ENCODE measurements at places on chromosomes 12 and 14.

DNA sequence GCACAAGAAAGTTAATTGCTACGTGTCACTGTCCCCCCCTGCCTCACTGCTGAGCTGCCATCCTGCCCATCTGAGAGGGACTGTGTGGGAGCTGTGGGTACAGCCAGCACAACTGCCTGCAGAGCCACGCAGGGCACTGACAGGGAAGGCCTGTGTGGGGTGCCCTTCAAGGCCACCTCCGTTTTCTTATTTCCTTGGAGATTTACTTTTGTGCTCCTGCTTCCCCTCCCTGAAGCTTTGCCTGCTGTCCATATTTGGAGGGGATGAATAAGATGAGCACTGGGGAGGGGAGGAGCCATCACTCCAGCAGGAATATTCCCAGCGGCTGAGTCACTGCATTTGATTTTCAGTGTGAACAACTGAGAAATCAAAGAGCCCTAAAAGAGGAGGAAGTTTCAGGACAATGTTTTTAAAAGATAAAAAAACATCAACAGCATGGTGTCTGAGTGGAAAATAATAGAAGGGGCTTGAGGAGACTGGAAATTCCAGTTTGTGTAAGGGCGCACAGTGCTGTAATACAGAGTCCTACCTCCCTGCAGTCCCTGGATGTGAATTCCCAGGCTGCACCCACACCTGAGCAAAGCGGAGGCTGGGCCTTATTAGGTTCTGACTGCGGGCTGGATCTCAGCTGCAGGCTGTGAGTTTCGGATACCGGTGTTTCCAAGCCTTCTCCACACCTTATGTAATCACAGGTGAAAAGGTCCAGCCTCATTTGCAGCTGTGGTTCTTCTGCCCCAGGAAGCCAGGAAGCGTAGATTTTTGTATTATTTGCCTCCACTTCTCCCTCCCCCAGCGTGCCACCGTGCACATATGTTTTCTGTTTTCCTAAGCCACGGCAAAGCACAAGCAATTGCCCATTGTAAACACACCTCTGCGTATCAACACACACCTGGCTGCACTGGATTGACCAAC, 192.6 kb upstream of the BCL2L14 start:
- DNase-seq: no peak

DNA sequence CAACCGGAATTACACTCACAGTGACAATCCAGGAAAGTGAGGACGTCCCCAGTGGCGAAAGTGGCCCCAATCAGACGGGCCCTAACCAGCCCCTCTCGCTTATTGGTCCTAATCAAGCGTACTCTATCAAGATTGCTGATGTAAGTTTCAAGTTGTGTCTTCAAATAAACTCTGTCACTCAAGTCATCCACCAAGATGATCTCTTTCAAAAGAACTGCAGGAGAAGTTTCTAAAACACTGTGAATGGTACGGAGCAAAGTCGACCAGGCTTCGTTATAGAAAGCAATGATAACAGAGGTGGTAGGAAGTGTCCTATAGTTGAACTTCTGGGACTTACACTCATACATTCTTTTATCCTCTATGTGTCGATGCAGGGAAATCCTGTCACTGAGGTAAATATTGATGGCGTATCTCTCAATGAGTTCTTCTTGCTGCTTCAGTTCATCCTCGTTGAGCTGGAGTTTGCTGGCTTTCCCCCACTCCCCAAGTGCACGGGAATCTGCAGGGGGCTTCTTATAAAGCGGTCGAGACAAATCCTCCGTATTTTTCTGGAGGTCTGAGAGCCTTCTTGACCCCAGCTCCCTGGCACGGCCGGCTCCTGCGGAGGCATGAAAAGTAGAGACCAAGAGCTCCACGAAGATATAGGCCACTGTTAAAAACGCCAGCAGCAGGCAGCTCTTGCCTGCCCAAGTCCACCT, 604 bp downstream of the GALNT4 start:
- DNase-seq: no peak

DNA sequence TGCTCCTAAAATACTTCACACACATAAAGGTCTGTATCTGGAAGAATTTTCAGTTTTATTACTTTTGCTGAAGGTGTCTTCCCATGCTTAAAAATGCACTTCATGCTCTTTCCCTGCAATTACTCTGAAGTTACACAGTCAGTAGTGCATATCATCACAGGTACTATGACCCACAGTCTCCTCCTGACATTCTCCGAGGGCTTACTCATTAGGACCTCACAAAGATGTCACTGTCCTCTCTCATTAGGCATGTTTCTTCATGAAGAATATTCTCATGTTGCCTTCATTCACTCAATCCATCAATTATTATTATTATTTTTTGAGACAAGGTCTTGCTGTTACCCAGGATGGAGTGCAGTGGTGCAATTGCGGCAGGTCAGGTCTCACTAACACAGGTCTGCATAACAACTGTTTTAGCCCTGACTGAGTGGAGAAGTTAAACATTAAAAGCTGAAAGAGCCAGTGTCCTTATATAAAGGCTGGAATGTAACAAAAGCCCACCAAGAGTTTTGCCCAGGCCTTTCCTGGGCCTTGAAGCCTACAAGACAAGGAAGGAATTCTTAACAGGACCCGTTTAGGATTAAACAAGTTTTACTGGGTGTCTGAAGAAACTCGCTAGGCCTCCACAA, 119.5 kb upstream of the WSCD2 start:
- no peak for DNase-seq

DNA sequence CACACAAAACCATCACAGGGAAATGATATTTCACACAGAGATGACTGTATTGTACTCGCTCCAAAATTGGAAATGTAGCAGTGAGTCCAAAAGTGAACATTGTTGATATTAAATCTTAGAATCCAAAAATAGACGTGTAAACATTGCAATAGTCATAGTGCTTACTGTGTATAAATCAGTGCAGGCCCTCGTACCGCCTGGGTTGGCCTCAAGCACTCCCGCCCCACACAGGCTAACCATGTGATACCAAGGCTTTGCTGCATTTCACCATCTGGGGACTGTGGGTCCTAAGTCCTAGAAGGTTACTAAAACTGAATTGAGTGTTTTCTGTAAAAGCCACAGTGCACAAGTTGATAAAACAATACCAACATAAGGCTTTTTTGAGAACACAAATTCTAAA, 107.3 kb downstream of the PPP2R5E start:
- DNase-seq: no peak

- DNase-seq: no peak
Observed at GRCh38 chr12:29672580-29672979, 111.2 kb downstream of the TMTC1 start.

DNA sequence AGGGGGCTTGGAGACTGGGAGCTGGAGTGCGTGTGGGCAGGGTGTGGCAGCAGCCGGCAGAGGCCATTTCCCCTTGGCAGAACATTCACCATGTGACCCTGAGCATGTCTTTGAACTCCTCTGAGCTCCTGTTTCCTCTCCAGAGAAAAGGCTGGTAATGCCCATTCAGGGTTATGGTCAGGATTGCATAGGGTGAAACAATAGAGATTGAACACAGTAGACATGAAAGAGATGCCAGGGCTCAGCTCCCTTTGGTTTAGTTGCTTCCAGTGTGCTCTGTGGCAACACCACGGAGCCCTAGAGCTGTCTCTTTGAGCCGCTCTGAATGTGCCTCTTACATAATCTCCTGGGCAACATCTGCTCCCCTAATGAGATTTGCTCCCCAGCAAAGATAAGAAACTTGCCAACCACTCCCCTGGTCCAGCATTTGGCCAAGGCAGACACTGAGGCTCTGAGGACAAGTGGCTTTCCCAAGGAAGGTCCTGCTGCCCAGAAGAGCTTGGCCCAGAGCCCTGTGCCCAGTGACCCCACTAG, 4.6 kb downstream of the IFI27 start:
- no peak for DNase-seq
